ENCODE measurements at places on chromosomes 2 and 18. TPM values are rescaled to one million over a fixed set of nuclear protein-coding genes. Genes with fewer than 3 reads are reported as not detected.

The RNASEH1 gene
- 17.3 TPM for total RNA-seq

The CNDP1 gene
- not detected for total RNA-seq

The SERPINB11 gene
- not detected for total RNA-seq

The KATNAL2 gene
- 9.1 TPM for total RNA-seq

The ST8SIA3 gene
- total RNA-seq: not detected

The C2orf74 gene
- total RNA-seq: 15.7 TPM

The KCNK3 gene
- 1.4 TPM for total RNA-seq

The GPN1 gene
- total RNA-seq: 30.3 TPM

The ALPI gene
- not detected for total RNA-seq
